Anterior cingulate cortex (tissue), 58 donors: ENCODE measurements at places on chromosomes 6 and 20.

DNA sequence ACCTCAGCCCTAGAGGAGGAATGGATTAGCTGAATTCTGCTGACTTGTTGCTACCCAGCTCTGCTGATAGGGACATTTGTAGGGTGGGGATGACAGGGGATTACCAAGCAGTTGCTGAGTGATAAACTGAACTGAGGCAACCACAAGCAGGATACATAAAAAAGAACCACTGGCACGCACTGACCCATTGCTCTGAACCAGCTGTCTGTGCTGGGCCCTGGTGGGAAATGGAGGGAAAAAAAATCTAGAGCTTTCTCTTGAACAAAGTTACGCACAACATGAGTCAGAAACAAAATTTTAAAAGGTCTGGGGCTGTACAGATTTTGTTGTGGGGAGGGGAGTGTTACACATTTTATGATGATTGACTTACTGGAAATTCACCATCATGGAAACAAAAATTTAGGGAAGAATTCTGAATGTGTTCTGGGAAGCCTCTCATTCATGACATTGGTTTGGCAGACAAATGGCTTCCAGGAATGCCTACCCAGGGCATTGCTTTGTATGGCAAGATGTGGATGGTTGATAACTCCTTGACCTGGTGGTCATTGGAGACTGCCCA lies 37.7 kb downstream of the FOXO3 start:
- no peak for DNase-seq

- no peak for DNase-seq
Observed at GRCh38 chr20:50237349-50237748, 46.7 kb downstream of the CEBPB start.

- no peak for DNase-seq
Observed at GRCh38 chr20:46196990-46197389, 78.9 kb downstream of the CD40 start.

- DNase-seq = no peak
Observed at GRCh38 chr20:12203399-12203798, 285.7 kb downstream of the BTBD3 start.

DNA sequence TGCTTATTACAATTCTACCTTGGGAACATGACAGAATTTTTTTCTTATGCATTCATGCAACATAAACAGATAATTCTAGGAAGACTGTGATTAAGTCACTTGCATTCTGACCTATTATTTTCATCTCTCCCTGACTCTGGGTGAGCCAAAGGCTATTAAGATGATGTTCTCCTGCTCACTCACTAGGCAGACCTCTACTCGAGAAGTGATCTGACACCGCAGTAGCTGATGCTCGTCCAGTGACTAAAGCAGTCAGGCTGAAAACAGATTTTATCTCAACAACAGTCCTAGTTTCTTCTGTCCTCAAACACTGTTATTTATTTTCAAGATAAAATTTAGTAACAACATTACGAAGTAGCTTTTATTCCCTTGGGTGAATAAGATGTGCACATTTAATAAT lies 17.3 kb downstream of the NAA20 start:
- DNase-seq = no peak

- DNase-seq = no peak
Observed at GRCh38 chr6:25692472-25692871, 40.5 kb downstream of the SCGN start.

GRCh38 chr6:80469977-80470376 lies 363.5 kb downstream of the BCKDHB start:
- peak; percentile 11 for DNase-seq

GRCh38 chr20:45576995-45577394 lies 2.1 kb downstream of the WFDC8 start:
- DNase-seq = no peak

DNA sequence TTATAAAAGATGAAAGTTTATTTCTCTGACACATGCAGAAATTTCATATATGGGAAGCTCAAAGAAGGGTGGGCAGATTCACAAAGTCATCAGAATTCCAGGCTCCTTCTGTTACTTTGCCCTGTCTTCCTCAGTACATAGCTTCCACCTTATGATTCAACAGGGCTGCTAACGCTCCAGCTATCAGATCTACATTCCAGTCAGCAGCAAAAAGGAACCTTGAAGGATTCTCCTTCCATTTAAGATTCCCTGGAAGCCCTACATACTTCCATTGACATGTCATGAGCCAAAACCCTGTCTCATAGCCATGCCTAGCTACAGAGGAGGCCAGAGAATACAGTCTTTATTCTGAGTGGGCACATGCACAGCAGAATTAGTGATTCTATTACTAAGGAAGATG lies 103.3 kb downstream of the NCR2 start:
- no peak for DNase-seq

DNA sequence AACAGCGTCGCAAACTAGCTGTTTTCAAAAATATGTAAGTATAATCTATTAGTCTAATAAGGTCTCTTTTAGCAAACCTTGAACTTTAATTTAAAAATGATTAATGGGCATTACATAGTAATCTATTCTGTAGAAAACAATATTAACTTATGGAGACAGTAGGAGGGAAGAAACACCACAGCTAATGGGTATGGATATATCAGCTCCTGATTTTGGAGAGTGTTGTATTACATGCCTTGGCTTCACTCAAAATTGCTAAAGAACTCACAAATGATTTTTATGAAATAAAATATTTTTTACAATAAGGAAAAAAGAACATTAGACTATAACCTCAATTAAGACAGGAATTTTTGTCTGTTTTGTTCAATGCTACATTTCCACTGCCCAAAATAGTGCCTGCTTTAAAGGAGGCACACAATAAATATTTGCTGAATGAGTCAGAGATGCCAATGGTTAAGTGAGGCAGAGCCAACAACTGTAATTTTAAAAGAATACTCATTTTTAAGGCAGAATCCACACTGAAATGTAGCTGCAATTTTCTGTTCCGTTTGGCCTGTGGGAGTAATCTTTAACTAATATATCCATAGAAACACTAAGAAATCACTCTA lies 15.7 kb downstream of the ATG5 start:
- DNase-seq = no peak

- DNase-seq = no peak
Observed at GRCh38 chr20:53244711-53245110, 272.6 kb downstream of the TSHZ2 start.

GRCh38 chr6:134138226-134138975 lies 86.0 kb upstream of the SLC2A12 start:
- no peak for DNase-seq

GRCh38 chr20:25055711-25056495 lies 2.0 kb downstream of the ACSS1 start:
- no peak for DNase-seq

DNA sequence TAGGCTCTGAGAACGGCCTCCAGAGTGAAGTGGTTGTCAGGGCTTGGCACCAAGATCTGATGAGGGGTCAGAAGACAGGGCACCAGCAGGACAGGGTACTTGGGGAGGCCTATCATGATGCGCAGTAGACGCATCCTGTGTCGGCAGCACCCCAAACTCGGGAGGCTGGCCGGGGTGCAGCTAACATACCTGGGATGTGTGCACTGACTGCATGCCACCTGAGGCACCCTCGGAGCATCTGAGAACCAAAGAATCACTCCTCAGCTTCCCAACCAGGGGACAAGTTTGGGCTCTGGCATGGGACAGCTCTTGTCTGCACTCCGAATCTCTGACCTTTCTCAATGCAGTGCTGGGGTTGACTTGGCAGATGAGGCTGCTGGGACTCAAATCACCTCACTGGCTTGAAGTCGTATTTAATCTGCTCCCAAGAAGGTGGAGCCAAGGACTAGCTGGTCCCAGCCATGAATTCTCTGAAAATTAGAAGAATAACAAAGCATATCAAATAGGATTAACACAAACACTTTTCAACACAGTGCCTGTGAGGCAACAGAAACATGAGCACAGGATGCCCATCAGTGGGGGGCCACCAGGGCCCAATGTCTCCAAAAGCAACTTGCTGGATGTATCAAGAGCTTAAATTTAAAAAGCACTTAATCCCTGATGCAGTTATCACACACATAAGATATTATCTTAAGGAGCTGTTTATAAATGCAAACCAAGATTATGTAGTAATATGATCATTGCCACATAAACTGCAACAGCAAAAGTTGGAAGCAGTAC lies 348.8 kb downstream of the PREX1 start:
- DNase-seq = no peak

- DNase-seq = peak; percentile 44
Observed at GRCh38 chr6:3825851-3826581, 23.2 kb upstream of the FAM50B start.

DNA sequence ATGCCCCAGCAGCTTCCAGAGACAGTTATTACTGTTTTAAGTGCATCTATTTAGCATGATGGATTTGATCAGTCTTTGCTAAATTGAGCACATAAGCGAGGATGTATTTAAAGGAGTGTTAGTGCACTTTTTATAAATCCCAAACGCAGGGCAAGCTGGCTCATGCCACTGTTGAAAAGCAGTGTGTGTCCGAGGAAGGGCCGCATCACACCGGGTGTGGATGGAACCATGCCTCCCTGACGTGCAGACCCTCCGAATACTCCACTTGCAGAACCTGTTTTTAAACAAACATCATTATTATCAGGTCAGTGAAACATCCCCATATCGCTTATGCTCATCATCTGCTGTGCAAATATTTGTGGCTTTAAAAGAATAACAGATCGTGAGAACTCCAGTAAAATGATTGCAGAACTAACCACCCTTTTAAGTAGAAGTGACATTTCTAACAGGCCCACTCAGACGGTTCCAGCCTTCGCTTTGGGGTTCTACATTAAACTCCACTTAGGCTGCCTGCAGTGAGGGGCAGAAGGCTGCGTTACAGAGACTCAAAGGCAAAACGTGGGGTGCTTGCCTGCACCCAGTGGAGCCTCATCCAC lies 190.1 kb downstream of the CDH4 start:
- no peak for DNase-seq

GRCh38 chr6:150575836-150576235 lies 23.8 kb upstream of the PLEKHG1 start:
- DNase-seq = no peak

- no peak for DNase-seq
Observed at GRCh38 chr20:46010491-46011391, 2.0 kb downstream of the MMP9 start.

GRCh38 chr6:153083869-153084268 lies 47.2 kb downstream of the RGS17 start:
- no peak for DNase-seq

GRCh38 chr6:14450578-14450977 lies 333.0 kb downstream of the CD83 start:
- no peak for DNase-seq

DNA sequence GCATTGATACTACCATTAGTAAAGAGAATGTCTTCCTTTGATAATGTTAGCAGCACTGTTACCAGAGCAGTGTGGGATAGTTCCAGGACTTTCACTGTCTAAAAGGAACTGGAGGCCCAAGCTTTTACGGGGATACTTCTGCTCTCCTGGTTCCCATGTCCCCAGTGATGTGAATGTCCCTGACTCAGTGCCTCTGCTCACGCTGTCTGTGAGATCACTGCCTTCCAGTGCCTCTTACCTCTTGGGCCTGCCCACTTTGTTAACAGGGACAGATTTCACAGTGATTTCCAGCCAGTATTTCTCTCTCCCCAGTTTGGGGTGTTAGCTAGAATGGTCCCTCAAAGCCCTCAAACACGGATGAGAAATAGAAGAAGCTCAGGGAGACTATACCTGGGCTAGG lies 14.4 kb downstream of the PTPRA start:
- no peak for DNase-seq

DNA sequence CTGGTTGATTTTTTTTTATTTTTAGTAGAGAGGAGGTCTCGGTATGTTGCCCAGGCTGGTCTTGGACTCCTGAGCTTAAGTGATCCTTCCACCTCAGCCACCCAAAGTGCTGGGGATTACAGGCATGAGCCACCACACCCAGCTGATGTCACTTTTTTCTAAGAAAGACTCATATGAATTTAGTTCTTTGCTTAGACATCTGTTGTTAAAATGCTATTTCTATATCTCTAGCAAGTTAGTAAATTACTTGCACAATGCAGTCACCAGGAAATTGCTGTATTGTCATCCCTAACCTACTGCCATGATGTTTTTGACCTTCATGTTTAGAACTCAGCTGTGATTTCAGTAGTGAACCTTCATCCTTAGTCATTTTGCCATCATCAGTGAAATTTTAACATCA lies 5.7 kb downstream of the KDM1B start:
- no peak for DNase-seq

- DNase-seq = no peak
Observed at GRCh38 chr20:62357187-62357667, 9.9 kb downstream of the LAMA5 start.

DNA sequence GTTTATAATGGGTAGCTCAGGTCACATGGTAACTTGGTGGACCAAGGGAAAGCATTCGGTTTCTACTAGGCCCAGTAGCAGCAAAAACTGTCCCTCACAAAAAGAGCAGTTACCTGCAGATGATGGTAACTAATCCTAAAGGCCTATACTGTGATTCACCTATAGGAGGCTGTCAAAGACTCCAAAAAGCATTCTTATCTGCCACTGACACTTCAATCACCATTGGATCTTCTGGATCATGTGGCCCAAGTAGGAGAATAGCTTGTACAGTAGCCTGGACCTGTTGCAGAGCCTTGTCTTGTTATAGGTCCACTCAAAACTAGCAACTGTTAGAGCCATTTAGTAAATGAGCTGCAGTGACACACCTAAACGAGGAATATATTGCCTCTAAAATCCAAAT lies 23.2 kb upstream of the FILIP1 start:
- DNase-seq = no peak

GRCh38 chr6:43804550-43805223 lies 34.7 kb downstream of the VEGFA start:
- DNase-seq = no peak

- DNase-seq = no peak
Observed at GRCh38 chr20:29427201-29428060, 1830.0 kb upstream of the DEFB115 start.

- no peak for DNase-seq
Observed at GRCh38 chr6:131258816-131259476, 123.7 kb downstream of the AKAP7 start.

- no peak for DNase-seq
Observed at GRCh38 chr6:132369526-132369925, 31.7 kb downstream of the MOXD1 start.

DNA sequence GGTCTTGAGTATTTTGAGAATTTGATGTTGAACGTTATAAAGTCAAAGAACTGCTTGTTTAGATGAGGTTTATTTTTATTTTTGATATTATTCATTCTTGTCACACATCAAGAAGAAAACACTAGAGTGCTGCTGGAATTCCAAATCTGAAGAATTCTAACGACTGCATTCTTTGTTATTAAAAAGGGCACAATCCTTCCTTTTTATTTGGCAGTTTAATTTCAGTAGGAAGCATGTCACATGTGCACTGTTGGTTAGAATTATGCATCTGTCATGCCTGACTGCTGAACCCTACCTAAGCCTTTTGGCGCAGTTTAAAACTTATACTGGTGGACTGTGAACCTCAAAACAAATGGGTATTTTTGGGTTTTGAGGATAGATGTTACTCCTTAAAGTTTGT lies 4.0 kb downstream of the ID4 start:
- no peak for DNase-seq

GRCh38 chr6:128605961-128606360 lies 85.6 kb upstream of the PTPRK start:
- no peak for DNase-seq

DNA sequence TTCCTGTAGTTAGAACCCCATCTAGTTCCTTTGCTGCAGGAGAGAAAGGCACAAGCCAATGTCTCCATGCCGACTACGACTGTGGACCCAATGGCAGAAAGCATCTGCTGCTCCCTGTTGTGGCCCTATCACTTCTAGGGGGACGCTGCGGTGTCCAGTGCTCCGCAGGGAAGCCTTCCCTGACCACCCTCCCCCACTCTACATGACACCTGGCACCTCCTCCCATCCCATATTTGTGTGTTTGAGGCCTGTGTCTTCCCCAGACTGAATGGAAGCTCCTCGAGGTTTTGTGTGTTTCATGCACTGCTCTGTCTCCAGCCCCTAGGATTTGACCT lies 159.5 kb downstream of the DTNBP1 start:
- DNase-seq = no peak
